ENCODE measurements at places on chromosomes 5 and 9.
A peak's percentile ranks its signal among the peaks of the same experiment; 100 is the strongest.

DNA sequence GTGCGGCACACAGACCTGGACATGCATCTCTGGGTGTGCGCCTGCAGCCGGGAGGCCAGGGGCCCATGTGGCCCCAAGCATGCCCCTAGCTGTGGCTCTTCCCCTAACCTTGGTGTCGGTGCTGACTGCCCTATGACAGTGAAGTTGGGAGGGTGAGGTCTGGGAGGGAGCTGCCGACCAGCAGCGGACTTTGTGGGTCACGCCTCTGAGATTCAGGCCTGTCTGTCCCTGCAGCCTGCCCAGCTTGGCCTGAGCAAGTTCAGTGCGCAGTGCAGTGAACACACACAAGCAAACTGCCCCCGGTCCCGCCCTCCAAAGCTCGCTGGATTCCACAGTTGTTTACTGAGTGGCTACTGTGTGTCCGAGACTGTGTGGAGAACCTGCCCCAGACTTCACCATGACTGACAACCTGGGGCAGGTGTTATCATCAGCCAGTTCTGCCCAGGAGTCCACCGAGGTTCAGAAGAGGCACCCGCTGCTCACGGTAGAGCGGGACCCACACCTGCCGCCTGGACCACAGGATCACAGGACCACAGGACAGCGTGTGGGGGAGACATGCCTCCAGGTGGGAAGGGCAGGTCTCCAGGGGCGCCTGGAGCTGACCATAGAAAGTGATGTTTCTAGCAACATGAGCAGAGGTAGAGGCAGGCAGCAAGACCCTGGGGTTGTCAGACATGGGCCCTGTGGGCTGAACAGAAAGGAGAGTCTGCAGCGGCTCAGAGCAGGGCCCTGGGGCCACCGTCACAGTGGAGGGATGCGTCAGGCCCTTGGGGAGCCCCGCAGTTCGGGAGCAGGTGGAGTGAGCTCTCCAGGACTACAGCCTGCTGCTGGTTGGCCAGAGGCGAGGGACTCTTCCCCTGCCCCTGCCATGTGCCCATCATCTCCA, 105.1 kb downstream of the PHF2 start:
- DNase-seq, result no peak

GRCh38 chr5:151026679-151027078, 6.3 kb downstream of the GPX3 start:
- no peak for DNase-seq

GRCh38 chr5:127943061-127943371, 140.6 kb upstream of the SLC12A2 start:
- DNase-seq, result no peak

- no peak for DNase-seq
Measured at GRCh38 chr9:98916660-98917059, 27.0 kb upstream of the COL15A1 start.

GRCh38 chr5:140253985-140254384, 48.9 kb downstream of the PFDN1 start:
- DNase-seq, result no peak

DNA sequence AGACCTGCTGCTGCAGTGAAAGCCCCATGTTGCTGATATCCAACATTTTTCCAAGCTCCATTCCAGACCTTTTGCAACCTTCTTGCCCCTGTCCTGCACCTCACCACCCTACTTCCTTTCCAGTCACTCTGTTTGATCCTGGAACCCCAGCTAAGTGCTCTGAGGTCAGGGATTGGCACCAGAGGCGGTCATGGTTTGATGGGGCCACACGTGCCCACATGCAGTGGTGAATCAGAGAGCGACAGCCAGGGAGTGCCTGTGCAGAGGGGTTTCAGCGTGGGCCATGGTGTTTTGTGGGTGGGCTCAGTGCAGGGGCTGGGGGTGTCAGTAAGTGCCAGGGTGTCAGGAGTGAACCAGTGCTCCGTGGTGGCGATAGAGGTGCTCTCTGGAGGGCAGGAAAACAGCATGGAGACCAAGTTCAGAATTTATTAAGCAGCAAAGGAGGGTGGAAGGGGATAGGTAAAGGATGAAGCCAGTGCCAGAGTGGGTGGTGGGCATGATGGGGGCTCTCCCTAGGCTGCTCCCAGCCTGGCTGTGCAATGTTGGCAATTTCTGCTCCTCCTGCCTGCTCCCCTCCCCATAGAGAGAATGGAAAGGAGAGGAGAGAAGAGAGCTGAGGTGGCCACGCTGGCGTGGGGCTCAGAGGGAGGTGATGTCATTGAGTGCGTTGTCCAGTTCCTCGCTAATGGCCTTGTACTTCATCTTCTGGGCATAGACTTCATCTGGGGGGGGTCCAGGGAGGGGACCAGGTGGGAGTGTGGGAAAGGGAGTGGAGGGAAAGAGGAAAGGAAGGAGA, 7.0 kb downstream of the TPM2 start:
- no peak for DNase-seq

GRCh38 chr9:83070261-83070660, 7.3 kb upstream of the RASEF start:
- no peak for DNase-seq

DNA sequence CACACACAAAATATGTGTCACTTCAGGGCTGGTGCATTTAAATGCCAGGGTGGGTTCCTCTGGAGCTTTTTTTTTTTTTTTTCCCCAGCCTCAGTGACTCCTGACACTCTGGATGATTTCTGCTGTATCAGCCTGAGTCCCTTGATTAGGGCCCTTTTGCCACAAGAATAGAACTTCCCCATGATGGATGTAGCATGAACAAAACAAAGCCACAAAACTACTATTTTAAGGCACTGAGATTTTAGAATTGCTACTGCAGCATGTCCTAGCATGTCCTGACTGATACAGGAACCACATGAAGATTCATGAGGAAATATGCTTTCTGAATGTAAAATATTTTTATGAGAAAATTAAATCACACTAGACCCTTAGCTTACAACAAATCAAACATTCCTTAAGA, 13.9 kb upstream of the ADGRD2 start:
- DNase-seq, result no peak

GRCh38 chr9:113775749-113776148, 100.4 kb upstream of the ZNF618 start:
- no peak for DNase-seq

- peak; percentile 53 for DNase-seq
Measured at GRCh38 chr9:36191290-36191645, 547 bp downstream of the CLTA start.

- no peak for DNase-seq
Measured at GRCh38 chr9:36143245-36143641, 6.7 kb downstream of the GLIPR2 start.

DNA sequence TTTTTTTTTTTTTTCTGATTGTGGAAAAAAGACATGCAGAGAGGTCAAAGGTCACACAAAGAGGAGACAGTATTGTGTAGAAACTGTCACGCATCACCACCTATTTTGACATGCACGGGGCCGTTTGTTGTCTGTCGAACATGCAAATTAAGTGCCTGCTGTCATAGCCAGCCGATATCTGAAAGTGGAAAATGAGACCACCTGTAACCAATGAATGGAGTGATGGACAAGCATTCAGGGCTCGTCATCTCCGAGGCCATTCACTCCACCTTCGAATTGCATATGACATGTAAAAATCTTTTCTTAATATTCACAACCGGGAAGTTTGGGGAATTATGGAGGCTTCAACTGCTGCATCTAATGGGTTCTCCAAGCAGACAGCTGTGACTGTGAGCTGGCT, 512.2 kb upstream of the ADAMTS16 start:
- no peak for DNase-seq

DNA sequence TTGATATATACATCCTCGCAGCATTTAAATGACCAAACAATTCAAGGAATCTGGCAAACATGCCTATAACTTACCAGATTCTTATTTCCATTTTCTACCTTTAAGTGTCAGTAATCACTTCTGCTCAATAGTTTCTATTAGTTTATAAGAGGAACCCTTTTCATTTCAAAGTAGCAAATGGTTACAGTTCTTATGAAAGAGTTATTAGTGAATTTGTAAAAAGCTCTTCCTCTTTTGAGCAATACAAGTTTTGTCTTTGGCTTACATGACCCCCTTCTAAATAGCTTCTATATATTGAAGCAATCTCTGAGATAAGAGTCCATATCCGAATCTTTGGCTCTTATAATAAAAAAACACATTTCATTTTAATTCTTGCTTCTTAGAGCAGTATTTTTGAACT, 42.0 kb downstream of the ELL2 start:
- no peak for DNase-seq

DNA sequence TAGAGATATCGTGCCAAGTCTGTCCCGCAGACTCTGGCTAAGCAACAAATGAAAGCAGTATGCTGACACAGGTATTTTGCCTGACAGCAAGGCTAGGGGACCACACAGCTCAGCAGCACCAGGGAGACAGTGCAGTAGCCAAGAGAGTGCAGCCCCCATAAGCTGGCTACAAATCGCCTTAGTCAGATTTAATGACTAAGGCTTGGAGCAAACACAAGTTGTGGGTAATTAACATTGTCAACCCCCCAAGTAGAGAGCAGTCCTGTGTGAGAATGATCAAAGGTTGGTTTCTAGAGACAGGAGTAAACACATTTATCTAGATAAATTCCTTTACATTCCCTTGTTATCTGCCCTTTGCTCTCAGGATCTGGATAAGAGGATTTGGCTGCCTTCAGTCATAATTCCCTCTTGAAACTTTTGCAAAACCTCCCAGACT, 1434.5 kb upstream of the CDH6 start:
- DNase-seq, result no peak

- no peak for DNase-seq
Measured at GRCh38 chr5:54772684-54773083, 212.7 kb downstream of the ESM1 start.

- no peak for DNase-seq
Measured at GRCh38 chr9:78357165-78357873, 60.4 kb downstream of the PSAT1 start.

DNA sequence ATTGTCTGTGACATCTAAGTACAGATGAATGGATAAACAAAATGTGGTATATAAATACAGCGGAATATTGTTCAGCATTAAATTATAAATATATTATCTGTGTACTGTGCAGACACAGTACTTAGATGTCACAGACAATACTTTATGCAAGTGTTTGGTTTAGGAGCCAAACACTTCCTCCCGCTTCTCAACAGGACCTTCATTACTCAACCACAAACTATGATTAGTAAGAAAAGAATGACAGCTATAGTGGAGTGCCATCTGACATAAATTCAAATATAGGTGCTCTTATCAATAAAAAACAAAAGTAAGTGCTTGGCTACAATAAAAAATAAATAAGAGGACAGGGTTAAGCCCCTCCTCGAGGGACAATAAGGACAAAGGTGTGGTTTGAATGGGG, 38.9 kb upstream of the STX17 start:
- DNase-seq, result no peak

DNA sequence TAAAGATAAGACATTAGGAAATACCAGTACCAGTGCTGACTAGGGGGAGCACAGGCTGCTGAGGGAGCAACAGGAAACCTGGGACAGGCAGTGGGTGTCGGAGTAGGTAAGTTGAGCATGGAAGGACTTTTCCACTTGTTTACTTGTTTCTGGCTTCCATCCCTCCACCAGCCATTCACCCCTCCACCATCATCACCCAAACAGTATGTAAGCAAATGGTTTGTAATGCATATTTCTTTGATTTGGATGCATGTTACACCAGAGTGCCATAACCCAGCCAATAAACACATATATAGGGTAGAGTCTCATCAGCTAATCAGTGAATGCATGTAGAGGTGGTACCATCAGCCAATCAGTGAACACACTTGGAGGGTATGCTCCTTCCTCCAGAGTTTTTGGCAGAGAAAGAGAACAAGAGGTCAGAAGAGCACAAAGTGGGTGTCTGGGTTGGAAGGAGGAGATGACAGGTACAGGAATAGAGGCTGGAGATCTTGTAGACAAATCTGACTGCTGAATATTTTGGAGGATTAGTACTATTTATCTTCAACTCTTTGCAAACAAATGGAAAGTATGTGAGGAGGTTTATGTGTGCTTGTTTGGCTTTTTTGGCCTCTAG, 37.7 kb upstream of the PDE8B start:
- DNase-seq, result no peak

GRCh38 chr5:108858959-108859358, 111.3 kb downstream of the FER start:
- no peak for DNase-seq

DNA sequence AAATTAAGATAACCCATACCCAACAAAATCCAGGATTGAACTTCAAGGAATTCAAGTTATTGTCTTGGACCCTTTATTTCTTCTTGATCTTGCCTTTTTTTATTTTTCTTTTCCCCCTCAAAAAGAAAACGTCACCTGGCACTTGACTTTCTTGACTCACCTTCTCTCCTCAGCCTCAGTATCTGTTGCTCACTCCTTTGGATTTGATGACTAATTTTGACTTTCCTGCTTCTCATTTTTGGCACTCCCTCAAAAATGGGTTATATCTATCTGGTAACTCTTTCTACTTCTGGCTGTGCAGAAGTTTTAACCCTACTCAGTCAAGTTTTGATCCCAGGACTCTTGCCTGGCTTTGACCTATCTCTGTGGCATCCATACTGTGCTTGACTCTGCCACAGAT, 66.6 kb upstream of the SPATA31D4 start:
- DNase-seq, result no peak

GRCh38 chr9:113511856-113512761, 48.6 kb downstream of the RGS3 start:
- DNase-seq, result peak; percentile 88

- no peak for DNase-seq
Measured at GRCh38 chr9:100364013-100364412, 11.3 kb upstream of the TEX10 start.

DNA sequence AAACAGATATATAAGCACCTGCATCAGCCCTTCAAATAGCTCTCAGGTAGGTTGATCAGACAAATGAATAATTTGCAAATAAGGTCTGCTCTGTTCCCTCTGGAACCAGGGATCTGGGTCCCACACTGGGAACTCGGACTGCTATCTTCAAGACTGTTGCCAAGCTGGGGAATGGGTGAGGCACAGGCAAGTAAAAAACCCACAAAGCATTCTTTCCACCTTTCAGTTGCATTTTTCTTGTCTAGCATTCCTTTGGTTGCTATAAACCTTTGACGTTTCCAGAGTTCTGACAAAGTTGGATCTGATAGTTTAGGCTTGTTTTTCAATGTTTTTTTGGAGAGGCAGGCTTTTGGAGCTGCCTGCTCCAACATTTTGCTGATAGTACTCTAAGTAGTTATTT, 20.1 kb downstream of the FBXL17 start:
- DNase-seq, result no peak

- DNase-seq, result no peak
Measured at GRCh38 chr5:31415009-31415923, 116.6 kb downstream of the DROSHA start.

GRCh38 chr9:18429070-18429469, 44.9 kb upstream of the ADAMTSL1 start:
- DNase-seq, result no peak
